ENCODE measurements at places on chromosomes 11 and 22.

- no peak for DNase-seq
Measured at GRCh38 chr11:65058012-65058411, 341 bp downstream of the NAALADL1 start.

DNA sequence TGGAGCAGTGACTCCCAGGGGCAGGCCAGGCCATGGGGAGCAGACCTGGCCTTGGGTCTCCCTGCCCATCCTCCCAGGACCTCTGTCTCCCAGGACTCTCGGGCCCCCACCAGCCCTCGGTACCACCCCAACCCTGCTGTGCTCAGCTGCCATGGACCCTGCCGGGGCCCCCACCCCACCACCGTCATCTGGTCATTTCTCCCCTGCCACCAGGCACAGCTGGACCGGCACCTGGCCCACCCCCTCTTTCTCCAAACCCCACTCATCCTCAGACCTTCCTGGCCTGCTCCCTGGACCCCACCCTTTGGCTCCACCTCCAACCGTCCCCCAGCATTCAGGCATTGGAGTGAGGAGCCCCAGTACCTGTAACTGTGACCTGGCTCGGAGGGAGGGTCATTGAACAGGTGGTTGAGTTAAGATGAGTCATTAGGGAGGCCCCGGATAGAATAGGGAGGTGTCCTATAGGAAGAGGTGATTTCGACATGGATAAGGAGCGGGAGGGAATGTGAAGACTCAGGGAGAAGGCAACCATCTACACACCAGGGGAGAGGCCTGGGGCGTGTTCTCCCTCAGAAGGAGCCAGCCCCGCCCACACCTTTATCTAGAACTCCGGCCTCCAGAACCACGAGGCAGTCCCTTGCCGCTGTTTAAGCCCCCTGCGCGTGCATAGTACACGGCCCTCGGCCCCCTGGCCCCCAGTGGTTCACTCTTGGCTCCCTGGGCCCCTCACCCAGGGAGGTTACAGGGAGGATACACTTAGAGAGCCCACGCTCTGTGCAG is 1395.9 kb downstream of the BRD1 start:
- DNase-seq = no peak

DNA sequence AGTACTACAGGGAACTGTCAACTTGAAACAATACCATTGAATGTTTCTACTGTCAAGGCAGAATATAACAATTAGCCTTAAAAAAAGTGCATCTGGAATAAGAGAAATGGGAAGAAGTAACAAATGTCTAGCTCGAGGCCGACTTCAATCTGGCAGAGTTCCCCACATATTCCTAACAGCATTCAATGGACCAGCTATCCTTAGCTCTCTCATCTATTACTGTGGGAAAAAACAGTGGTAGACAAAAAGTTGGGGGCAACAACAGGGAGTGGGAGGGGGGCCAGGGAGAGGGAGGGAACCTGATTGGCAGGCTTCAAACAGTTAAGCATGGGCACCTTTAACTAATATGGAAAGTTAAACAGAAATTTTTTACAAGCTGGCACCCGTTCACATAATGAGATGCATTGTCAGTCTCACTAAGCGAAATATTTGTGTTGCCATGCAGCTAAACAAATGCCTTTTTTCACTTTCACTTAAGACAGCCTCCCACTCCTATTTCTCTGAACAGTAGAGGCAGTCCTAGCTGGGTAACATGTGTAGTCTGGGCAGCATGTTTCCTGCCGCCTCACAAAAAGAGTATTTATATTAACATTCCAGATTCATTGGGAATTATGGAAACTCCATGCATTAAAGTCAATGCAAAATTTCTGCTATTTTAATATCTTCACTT is 62.2 kb upstream of the SOX6 start:
- DNase-seq = no peak

DNA sequence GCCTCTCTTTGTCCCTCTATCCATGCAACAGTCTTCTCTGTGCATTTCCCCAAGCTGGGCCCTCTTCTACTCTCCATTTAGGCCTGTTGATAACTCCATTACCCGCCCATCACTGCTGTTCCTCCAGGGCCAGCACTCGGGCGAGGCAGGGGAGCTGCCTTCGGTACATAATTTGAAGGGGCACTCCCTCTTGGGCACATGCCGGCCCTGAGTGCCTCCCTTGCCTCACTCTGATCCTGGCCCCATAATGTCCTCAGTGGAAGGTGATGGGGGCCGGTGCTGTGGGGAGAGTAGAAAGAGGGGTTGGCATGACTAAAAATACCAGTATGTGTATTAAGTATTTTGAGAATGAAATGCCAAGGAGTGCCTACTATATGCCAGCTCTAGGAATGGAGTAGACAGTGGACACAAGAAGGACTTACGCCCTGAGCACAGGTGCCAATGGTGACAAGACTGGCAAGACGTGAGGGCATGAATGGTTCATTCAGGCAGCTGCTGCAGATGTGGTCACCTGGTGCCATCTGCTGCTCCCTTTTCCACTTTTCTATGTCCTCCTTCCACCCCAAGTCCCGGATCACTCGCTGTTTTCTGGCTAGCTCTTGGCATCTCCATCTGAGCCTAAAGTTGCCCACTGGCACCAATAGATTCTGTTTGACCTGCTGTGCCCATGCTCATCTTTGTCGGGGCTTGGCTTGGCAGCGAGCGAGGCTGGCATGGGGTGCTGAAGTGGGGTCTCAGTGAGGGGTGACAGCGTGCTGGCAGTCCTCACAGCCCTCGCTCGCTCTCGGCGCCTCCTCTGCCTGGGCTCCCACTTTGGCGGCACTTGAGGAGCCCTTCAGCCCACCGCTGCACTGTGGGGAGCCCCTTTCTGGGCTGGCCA is 22.6 kb downstream of the TMEM218 start:
- DNase-seq = no peak

- DNase-seq = no peak
Measured at GRCh38 chr11:61689164-61689496, 8.9 kb downstream of the DAGLA start.

DNA sequence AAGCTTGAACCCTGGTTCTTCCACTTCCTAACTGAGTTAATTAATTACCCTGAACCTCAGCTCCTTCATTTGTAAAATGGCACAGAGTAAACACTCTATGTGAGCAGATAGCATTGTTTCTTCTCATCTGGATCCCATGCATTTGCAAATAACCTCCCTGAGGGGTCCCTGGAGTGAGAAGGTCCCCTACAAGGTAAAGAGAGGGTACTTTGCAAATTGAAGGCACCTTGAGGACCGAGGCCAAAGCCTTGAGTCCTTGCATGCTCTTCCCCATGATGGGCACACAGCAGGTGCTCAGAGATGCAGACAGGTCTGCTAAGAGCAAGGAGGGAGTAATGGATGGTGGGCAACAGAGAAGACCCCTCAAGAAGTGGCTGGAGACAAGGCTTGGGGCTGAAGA is 33.2 kb downstream of the OTOG start:
- no peak for DNase-seq

DNA sequence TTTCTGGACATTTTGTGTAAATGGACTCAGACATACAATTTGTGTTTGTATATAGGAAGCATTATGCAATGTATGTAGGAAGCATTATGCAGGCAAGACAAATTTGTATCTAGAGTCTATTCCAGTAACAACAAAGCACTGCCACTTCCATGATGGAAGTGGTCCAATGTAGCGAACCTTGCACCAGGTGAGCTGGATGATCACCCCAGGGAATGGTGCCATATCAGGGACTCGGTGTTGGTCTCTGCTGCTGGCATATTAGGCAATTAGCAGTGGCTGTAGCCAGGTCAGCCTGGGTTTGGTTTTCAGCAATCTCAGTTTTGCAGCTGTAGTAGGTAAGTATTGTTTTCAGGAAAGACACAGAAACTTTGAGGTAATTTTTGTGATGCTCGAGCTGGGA is 12.8 kb downstream of the ZFP91 start:
- no peak for DNase-seq

DNA sequence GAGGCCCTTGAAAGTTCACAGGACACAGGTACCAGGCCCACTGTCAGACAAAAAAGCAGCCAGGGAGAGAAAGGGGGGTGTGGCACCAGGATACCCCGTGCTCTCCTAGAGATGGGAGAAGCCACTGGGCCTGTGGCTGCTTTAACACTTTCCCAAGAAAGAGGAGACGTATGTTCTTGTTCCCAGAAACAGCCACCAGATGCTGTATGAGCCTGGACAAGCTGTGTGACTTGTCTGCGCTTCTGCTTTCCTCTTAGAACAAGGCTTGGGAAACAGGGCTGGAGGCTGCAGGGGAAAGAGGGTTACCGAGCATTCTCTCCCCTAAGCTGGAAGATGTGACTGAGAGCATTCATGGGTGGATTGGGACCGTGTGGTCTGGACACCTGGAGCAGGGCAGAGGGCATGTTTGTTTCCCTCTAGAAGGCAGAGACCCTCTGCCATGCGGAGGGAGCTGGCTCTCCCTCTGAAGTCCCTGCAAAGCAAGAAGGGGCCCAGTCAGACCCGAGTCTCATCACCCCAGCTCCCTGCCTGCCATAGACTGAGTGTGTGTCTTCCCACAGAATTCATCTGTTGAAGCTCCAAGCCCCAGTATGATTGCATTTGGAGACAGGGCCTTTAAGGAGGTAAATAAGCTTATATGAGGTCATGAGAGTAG is 74.1 kb downstream of the TRIM29 start:
- no peak for DNase-seq

DNA sequence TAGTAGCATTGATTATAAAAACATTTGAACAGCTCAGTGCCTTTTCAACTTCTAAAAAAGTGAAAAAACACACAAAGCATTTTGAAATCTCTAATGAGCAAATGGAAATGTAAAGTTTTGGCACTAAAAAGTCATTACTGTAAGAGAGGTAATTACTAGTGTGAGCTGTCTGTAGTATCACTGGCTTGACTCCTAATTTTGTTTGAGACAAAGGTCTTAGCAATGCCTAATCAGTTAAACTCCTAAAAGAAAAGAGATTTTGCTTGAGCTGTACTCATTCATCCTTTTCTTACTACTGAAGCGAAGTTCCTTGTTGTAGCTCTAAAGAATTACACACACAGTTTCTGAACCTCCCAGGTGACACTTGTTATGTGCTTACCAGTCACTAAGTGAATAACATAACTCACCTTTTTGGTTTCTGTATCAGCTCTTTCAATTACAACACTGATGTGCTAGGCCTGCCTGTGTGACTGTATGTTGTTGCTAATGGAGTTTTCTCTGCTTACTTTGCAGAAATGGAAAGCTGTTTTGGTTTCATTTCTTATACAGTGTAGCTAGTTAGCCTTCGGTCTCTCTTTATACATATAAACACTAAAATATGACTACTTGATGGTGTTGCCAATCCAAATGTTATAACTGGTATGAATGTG is 924.4 kb upstream of the TENM4 start:
- no peak for DNase-seq

- DNase-seq = no peak
Measured at GRCh38 chr22:38728871-38729796, 23.4 kb downstream of the GTPBP1 start.

DNA sequence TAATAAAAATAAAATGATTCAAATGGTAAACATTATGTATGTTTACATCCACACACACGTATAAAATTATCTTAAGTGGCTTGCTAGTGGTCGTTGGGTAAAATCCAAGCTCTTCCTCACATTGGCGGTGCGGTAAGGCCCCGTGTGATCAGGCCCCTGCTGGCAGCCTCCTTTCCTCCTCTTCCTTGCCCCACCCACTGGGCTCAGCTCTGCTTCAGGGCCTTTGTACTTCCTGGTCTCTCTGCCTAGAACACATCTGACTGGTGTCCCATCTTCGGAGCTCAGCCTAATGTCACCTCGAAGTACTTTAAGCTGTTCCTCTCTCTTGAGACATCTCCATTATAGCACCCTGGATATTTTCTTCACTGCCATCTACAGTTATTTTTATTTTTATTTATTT is 52.8 kb downstream of the OSBP2 start:
- DNase-seq = no peak

DNA sequence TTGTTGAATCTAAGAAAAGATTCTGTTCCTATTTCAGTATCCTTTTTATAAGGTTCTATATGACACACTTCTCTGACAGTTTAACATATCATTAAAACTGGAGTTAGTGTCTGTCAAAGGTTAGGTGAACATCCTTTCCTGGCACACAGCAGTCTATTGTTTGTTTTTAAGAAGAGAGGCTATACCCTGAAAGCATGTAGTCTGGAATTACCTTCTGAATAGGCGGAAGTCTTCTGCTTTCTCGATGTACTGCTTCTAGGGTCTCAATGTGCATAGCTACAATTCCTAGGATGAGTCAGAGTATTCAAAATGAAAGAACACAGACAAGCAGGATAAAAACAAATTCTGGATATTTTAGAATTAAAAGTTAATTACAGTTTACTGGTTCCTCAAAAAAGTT is 188.6 kb downstream of the SWAP70 start:
- no peak for DNase-seq

- peak; percentile 28 for DNase-seq
Measured at GRCh38 chr22:30301995-30302809, 12.9 kb upstream of the CASTOR1 start.

GRCh38 chr11:33321422-33321821 is 64.2 kb downstream of the HIPK3 start:
- no peak for DNase-seq

GRCh38 chr11:110432713-110433392 is 3.1 kb downstream of the FDX1 start:
- DNase-seq = no peak

- no peak for DNase-seq
Measured at GRCh38 chr11:7906481-7906880, 24.6 kb downstream of the OR10A6 start.

- DNase-seq = no peak
Measured at GRCh38 chr11:130388607-130389205, 39.7 kb downstream of the ADAMTS8 start.

GRCh38 chr11:73234471-73235181 is 16.5 kb downstream of the P2RY2 start:
- DNase-seq = no peak

DNA sequence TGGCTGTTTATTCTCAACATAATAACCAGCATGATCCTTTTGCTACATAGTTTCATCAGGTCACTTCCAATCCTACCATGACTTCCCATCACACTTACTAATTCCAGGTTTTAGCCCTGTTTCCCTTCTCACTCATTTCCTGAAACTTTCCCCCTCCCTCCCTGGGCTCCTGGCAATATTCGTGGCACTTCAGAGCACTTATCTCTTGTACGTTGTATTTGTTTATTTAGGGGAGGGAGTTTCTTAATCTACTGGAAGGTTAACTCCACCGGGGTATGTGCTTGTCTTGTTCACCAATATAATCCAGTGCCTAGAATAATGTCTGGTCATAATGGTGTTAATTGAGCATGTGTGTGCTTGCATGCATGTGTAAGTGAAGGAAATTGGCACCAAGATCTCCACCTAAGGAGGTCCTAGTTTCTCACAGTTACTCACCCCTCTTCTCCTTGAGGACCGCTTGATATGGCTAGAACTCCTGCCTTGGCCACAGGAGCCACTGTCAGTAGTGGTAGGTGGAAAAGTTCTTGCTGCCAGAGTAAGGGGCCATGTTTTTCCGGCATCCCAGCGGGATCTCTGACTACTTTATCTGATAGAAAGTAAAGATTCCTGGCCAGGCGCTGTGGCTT is 11.7 kb downstream of the EIF3L start:
- no peak for DNase-seq

DNA sequence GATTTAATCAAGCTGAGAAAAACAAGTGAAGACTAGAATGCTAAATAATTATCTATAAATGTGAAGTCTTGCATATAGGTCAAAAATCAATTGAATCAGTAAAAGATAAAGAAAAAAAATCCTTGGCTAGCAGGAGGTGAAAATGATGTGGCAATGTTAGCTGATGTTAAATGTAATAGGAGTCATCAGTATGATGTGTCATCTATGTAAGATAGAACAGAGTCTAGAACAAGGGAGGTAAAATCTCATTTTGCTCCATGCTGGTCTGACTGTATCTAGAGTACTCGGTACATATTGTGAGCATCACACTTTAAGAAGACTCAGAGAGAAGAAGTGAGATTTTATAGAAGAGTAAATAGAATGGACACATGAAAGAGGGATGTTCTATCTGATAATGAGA is 721.2 kb downstream of the ETS1 start:
- no peak for DNase-seq

All from Caki2 (cell line).